ENCODE measurements at places on chromosomes 1 and 21. TPM values are rescaled to one million over a fixed set of nuclear protein-coding genes. Genes with fewer than 3 reads are reported as not detected.

CNKSR1 gene
- 2.4 TPM for total RNA-seq

IRF6 gene
- total RNA-seq = 2.4 TPM

GPR52 gene
- total RNA-seq = 0.34 TPM

SYT14 gene
- not detected for total RNA-seq

DRAXIN gene
- 0.16 TPM for total RNA-seq

GRCh38 chr1:43711524-43712386, 4.4 kb downstream of the ST3GAL3 start:
- H3K4me3 ChIP-seq = no peak overlapping the region
- H3K27ac ChIP-seq = no peak overlapping the region
- DNase-seq = no peak
- peaks cover 27% of the 10 kb centered on the region for H3K4me1 ChIP-seq
- H3K36me3 ChIP-seq = peaks cover 17% of the 10 kb centered on the region

GRCh38 chr1:222048094-222048595, 306.3 kb upstream of the DUSP10 start:
- DNase-seq = peak; percentile 26
- peak overlapping the region; percentile 22 for H3K4me3 ChIP-seq
- peaks cover 17% of the 10 kb centered on the region for H3K4me1 ChIP-seq
- H3K27me3 ChIP-seq = no peaks in the 10 kb centered on the region
- H3K36me3 ChIP-seq = no peaks in the 10 kb centered on the region
- H3K27ac ChIP-seq = peak overlapping the region; percentile 55

- H3K27me3 ChIP-seq = peaks cover 3% of the 10 kb centered on the region
- DNase-seq = no peak
- H3K36me3 ChIP-seq = no peaks in the 10 kb centered on the region
- H3K27ac ChIP-seq = no peak overlapping the region
These were observed 27.9 kb downstream of the SLC45A1 start for GRCh38 chr1:8345621-8346415.

GRCh38 chr1:33317946-33318345, 3.0 kb downstream of the A3GALT2 start:
- DNase-seq = no peak
- H3K36me3 ChIP-seq = no peaks in the 10 kb centered on the region
- H3K4me1 ChIP-seq = no peaks in the 10 kb centered on the region

DNA sequence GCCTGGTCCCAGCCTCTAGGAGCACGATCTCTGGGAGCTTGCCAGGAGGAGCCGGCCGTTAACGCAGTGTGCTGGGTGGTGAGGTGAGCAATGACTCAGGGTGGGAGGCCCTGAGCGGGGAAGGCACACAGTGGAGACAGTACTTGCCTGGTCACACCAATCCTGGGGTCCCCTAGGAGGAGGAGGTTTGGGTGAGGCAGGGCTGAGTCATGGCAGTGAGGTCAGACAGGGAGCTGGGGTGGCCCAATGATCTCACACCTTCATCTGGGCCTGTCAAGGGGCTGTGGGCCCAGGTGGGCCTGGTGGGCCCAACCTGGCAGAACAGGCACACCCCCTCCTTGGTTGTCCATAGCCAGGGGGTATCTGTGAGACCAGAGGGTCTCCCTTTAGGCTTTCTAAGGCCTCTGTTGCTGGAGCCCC, 8.6 kb upstream of the EDN2 start:
- H3K4me1 ChIP-seq = peaks cover 6% of the 10 kb centered on the region
- H3K27me3 ChIP-seq = peaks cover 35% of the 10 kb centered on the region
- H3K36me3 ChIP-seq = no peaks in the 10 kb centered on the region

DNA sequence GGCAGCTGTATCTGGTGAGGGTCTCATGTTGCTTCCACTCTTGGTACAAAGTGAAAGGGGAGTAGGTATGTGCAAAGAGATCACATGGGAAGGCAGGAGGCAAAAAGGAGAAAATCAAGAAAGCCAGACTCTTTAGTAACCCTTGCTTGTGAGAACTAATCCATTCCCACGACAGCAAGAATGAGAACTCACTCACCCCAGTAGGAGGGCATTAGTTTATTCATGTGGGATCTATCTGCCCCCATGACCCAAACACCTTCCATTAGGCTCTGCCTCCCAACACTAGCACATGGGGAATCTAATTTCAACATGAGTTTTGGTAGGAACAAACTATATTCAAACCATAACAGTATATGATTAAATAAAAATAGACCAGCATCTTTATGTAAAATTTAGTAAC, 57.6 kb downstream of the ZNHIT6 start:
- H3K27ac ChIP-seq = no peak overlapping the region
- H3K27me3 ChIP-seq = no peaks in the 10 kb centered on the region
- H3K4me1 ChIP-seq = no peaks in the 10 kb centered on the region
- peaks cover 75% of the 10 kb centered on the region for H3K36me3 ChIP-seq

GRCh38 chr1:73913025-73913424, 285.0 kb downstream of the LRRIQ3 start:
- no peak overlapping the region for H3K4me3 ChIP-seq
- no peaks in the 10 kb centered on the region for H3K36me3 ChIP-seq
- no peak overlapping the region for H3K27ac ChIP-seq
- DNase-seq = no peak
- H3K4me1 ChIP-seq = no peaks in the 10 kb centered on the region
- H3K27me3 ChIP-seq = no peaks in the 10 kb centered on the region

GRCh38 chr1:72482736-72483413, 200.5 kb upstream of the NEGR1 start:
- H3K36me3 ChIP-seq = no peaks in the 10 kb centered on the region
- no peak overlapping the region for H3K27ac ChIP-seq
- no peaks in the 10 kb centered on the region for H3K27me3 ChIP-seq
- DNase-seq = no peak

- peaks cover 2% of the 10 kb centered on the region for H3K4me1 ChIP-seq
- peaks cover 17% of the 10 kb centered on the region for H3K27me3 ChIP-seq
- no peaks in the 10 kb centered on the region for H3K36me3 ChIP-seq
- peak; percentile 4 for DNase-seq
- no peak overlapping the region for H3K27ac ChIP-seq
These were observed 532.2 kb downstream of the MATN1 start for GRCh38 chr1:30191154-30191702.
